ENCODE measurements at places on chromosomes 2 and 18.

DNA sequence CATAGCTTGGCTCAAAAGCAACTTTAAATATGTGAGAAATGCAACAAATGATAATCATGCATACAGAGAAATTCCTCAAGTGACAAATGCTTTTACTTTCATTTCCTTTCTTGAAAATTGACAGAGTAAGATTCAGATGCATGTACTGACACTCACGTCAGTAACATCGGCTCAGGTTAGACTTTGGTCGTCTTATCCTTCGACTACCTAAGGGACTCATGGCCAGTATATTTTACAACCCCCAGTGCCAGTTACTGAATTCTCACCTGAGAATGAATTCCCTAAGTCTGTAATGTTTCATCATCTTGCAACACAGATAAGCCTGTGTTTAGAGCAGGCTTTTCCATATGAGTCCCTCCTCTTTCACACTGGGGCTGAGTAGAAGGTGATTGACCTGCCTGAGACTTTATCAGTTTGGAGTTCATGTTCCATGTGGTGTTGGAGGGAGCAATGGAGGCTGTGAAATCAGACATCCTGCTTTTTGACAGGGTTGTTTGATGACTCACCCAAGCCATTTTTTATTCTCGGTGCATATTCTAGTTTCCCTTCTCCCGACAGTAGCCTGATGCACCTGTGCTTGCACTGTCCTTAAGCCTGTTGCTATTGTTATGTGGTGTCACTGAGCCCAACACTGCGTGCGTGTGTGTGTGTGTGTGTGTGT, 30.5 kb upstream of the ATP8B1 start:
- no peak for DNase-seq

- no peak for DNase-seq
These were observed 736.3 kb upstream of the ACVR2A start for GRCh38 chr2:147108548-147108947.

DNA sequence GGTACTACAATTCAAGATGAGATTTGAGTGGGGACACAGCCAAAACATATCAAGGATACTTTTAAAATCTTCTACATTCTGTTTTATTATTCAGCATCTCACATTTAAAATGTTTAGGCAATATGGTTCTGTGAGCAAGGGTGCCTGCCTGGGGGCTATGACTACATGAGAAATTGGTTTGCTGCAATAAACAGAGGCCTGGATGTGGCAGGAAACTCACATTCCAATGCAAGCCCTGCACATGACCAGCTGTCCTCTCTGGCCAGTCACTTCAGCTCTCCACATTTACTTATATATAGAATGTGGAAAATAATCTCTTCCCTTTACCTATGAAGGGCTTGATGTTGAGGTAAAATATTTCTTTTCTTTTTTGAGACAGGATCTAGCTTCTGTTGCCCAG, 193.4 kb downstream of the LRRTM1 start:
- DNase-seq, result no peak

DNA sequence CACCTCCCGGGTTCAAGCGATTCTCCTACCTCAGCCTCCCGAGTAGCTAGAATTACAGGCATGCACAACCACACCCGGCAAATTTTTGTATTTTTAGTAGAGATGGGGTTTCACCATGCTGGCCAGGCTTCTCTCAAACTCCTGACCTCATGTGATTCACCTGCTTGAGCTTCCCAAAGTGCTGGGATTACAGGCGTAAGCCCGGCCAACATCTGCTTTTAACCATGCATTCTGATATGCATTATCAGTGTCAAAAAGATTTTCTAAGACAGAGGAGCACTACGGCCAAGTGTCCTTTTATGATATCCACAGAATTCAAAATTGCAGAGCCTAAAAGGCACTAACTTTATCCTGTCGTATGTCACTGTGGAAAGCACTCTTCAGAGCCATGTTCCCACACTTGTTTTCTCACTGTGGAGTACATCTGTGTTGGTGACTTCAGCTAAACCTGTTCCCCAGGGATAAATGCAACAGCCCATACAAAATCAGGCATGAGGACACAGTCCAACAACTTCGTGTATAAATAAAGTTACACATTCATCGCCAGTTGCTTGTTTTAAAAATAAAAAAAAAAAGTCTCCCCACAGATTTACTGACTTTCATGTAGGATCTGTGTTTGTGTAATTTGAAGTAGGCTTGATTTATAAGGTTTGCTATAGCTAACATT, 56.4 kb downstream of the STK25 start:
- no peak for DNase-seq

DNA sequence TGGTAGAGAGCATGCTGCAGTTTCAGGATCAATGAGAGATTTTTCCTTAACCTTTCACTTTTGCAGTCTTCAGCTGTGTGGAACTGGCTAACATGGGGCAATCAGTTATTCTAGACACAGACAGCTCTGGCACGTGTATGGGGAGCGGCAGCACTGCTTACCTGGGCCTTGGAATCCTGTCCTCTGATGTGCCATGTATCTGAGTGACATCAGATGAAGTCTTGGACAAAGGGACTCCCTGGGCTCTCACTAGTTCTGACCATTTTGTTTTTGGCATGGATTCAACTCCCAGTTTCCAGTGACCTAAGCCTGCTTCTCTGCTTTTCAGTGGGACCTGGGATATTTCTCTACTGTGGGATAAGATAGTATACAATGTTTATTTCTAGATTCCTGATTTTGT, 54.3 kb downstream of the RNF144A start:
- DNase-seq, result no peak

DNA sequence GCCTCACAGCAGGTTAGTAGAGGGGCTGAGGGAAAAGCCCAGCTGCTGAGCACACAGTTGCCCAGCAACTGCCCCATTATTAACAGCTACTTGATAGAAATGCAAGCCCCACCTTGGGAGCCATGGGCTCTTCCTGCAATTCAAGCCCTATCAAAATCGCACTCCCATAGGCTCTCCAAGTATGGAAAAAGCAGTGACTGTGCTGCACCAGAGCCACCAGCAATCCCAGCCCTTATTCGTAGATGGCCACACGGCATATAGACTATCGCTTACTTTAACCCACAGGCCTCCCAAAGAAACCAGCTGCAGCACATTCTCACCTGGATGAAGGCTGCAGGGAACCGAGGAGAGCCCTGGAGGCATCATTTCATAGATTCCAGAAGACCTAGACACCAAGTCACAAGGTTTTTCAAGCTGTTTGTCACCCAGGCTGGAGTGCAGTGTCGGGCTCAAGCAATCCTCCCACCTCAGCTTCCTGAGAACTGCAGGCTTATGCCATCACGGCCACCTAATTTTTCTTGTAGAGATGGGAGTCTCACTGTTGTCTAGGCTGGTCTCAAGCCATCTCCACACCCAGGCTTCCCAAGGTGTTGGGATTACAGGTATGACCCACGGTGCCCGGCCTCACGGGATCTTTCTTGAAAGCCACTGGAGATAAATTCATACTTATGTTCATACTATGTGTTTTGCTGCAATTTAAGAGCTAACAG, 11.3 kb downstream of the NCL start:
- DNase-seq, result peak; percentile 54

DNA sequence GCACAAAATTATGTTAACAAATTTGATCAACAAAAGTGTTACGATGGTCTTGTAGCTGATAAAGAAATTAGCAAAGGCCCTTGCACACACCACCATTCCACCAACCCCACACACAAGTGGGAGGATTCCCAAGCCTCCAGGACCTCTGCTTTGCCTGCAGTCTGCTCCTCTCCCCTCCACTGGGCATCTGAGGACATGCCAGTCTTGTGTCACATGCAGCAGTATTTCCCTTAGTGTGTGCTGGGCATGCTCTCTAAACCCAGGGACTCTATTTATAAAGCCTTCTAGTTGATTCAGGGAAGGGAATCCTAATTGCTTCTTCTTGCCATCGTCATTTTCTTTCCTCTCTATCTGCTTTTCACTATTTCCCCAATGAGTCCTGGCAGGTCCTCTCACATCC, 53.3 kb downstream of the KCTD18 start:
- DNase-seq, result no peak

DNA sequence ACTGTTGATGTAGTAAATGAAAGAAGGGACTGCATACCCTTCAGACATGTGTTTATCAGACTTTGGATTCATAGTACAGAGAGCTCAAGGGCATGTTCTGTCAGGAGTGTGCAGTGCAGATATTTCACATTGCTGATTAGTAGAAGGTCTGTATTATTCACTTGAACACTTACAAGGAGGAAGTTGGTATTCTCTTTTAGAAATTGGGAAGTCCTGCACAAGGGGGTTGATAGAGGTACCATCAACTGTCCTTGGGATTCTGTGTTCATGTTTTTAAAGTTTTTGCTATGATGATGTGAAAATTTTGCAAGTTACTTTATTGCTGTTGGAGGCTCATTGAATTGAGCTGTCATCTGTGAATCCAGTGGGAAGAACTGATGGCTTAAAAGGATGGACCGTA, 6.7 kb downstream of the PSMD1 start:
- no peak for DNase-seq

GRCh38 chr18:50428531-50429206, 53.8 kb downstream of the SKA1 start:
- no peak for DNase-seq

DNA sequence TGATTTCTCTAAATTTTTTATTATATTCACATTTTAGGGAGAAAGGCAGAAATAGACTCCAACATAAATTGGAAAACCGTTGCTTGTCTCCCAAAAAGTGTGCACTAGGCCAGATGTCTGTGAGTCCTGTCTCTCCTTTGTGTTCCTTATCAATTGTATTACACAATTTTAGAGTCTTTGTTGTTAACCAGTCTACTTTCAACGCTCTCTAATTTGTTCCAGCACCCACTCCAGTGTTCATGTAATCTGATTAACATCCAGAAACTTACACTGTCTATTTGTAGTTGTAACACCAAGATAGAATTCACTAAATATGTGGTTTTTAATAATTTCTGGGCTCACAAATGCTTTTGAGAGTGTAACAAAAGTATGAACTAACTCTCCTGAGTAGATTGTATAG, 195.6 kb downstream of the FSIP2 start:
- DNase-seq, result no peak

- no peak for DNase-seq
These were observed 6.0 kb upstream of the SLC35F6 start for GRCh38 chr2:26757873-26758789.

GRCh38 chr18:45197526-45197970, 417.7 kb upstream of the SLC14A2 start:
- no peak for DNase-seq
